Activated naive CD4-positive, alpha-beta T cell treated with anti-CD3 and anti-CD28 coated beads, Interleukin-2, amount 50 U/mL, for 72 hours (primary cell): ENCODE measurements at places on chromosomes 1 and 21. TPM values are rescaled to one million over a fixed set of nuclear protein-coding genes. Genes with fewer than 3 reads are reported as not detected.

DNA sequence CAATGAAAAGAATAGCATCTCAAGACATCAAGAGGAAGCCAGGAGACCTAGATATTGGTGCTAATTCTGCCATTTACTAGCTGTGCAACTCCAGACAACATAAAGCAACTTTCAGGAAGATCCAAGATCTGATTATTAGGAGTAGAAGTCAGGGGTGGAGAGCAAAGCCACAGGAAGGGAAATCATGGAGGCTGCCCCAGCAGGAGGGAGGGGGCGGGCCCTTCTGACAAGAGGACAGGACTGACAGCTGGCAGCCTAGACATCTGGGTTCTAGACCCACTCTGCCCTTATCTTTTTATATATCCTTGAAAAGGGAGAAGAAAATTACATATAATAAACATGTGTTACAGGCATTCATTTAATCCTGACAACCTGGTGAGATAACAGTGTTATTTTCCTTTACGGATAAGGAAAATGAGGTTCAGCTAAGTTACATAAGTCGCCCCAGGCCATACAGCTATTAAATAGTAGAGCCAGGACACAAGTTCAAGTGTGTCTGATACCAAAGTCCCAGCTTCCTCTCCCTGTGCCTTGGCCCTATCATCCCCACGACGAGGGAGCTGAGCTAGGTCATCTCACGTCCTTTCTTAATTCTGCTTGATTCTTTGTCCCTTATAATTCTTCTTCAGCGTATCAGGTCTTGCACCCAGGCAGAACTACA, 46.6 kb downstream of the ARHGEF11 start:
- no peak for DNase-seq

DNA sequence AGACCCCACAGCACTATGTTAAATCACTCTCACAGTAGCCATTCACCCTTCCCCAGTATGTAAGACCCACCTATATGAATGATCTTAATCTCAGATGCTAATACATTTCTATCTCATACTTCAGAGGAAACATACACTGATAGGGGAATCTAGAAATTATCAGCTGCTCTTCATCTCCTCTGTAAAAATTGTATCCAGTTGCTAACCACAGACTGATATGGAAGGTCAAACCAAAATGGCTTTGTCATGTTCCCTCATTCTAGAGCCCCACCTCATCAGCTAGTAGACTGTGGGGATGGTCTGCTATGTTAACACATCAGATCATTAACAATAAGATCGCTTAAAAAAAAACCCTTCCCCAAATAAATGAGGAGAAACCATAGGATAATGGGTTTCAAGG, 71.7 kb downstream of the UBR4 start:
- no peak for DNase-seq

GRCh38 chr1:2845869-2846268, 44.4 kb upstream of the TTC34 start:
- no peak for DNase-seq

DNA sequence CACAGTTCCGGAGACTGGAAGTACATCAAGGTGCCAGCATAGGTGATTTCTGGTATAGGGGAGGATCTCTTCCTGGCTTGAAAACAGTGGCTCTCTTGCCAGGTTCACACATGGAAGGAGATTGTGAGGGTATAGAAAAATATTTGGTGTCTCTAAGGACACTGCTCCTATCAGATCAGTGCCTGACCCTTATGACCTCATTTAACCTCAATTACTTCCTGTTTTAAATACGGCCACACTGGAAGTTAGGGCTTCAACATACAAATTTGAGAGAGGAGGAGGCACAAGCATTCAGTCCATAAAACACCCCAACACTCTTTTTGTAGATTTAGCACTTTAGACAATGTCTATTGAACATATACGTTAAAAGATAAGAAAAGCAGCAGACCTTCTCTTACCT, 37.0 kb downstream of the COL6A1 start:
- no peak for DNase-seq

- DNase-seq, result no peak
Measured at GRCh38 chr1:153245466-153245865, 14.0 kb upstream of the LORICRIN start.

DNA sequence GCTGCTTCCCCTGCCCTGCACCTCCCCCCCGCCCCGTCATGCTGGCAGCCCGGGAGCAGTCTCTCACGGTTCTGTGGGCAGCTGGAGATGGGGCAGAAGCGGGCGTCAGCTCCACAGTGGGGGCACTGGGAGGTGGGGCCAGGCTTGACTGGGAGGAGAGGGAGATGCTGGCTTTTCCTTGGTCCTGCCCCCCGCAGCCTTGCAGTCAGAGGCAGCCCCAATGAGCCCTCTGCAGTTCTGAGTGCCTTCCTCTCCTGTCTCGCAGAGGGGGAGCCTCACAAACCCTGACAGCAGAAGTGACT, 21.7 kb downstream of the ARHGEF10L start:
- DNase-seq, result no peak

- no peak for DNase-seq
Measured at GRCh38 chr21:26106562-26106961, 64.0 kb downstream of the APP start.

DNA sequence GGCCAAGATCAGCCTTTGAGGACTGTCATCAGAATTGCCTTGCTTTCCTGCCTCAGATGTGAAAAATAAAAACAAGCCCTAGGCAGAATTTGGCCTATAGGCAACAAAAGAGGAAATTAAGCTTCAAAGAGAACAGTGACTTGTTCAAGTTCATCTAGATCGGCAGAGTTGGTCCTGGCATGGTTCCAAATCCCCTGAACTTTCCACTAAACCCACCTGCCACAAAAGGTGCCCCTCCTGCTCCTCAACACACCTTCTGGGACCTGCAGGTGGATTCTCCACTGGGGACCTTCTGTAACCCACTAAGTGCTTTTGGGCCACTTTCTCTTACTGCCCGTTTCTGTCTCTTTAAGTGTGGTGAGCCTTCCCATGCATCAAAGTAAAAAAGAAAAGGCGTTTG, 42.5 kb upstream of the LRRN2 start:
- DNase-seq, result no peak

DNA sequence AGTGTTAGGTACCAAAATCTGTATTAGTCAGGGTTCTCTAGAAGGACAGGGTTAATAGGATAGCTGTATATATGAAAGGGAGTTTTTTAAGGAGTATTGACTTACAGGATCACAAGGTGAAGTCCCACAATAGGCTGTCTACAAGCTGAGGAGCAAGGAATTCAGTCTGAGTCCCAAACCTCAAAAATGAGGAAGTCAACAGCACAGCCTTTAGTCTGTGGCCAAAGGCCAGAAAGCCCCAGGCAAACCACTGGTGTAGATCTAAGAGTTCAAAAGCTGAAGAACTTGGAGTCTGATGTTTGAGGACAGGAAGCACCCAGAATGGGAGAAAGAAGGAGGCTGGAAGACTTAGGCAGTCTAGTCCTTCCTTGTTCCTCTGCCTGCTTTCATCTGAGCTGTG, 487.5 kb upstream of the CHRM3 start:
- DNase-seq, result no peak

- no peak for DNase-seq
Measured at GRCh38 chr1:9441451-9442133, 97.7 kb upstream of the SLC25A33 start.

GRCh38 chr1:210328746-210329503, at the start of gene HHAT:
HHAT (plus strand) TSS chr1:210328902; CDS start chr1:210348976, 20,074 bp downstream.
- peak; percentile 66 for DNase-seq

DNA sequence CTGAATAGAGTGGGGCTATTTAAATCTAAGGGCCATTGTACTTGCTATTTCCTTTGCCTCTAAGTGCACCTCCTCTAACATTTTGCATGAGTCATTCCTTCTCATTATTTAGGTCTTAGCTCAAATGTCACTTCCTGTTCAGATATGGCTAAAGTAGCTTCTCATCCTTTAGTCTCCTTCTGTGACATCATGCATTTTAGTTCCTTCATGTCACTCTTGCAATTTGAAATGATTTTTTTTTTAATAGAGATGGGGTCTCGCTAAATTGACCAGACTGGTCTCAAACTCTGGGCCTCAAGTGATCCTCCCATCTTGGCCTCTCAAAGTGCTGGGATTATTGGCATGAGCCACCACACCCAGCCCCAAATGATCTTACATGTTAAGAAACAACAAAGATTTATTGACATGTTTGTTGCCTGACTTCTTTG, 6.6 kb downstream of the TBX19 start:
- DNase-seq, result no peak

- DNase-seq, result no peak
Measured at GRCh38 chr1:16184557-16185303, 27.7 kb downstream of the ARHGEF19 start.

DNA sequence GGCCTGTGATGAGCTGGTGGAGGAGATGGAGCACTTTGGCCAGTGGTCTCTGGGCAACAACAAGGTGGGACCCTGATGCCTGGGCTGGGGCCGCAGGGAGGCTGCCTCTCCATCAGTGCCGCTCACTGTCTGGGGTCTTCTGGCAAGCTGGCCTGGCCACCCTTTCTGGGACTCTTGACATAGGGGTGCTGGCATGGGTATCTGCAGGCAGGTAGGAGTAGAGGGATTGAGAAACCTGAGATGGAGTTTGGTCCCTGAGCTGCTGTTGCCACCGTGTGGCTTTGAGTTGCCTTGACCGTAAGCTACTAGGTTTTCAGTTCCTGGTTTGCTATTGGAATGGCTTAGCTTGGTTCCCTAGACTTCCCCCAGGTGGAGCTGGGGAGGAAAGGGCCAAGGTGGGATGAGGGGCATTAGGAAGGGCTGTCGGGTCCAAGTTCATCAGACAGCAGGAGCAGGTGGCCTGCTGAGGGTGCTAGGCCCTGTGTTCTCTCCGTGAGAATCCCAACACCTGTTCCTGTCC, 13.2 kb upstream of the MFN2 start:
- no peak for DNase-seq

DNA sequence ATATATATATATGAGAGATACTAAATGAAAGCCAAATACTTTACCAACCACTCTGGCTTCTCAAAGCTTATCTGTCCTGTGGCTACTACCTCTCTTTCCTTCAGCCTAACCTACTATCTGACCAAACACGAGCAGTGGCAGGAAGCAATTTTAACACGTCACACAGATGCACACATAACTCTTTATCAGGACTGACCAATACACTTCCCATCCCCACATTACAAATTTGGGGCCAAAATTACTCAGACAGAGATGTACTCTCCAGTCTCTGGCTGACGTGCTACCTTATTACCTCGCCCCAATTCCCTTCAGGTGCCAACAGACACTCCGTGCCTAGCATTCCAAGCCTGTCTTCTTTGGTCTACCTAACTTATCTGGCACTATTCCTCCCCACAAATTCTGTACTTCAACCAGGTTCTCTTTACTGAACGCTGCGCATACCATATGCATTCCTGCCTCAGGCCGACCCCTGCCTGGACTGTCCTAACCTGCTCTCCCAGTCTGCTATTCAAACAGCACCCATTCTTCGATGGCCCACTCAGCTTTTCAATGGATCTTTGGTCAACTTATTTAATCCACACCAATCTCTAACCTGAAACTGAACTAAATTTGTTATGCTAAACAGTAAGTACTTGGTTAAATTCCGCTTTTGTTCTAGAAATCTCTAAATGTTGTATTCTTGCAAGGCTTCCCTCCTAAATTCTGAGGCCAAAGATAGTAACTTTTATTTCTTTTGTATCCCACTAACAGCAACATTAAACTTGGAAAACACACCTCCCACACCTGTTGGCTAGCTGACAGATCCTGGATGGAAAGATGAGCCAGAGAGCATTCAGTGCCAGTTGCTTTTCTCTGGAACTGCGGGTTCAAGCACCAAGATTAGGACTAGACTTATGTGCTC, 27.9 kb downstream of the RERE start:
- no peak for DNase-seq

GRCh38 chr1:71621785-71622184, 541.0 kb upstream of the ZRANB2 start:
- DNase-seq, result no peak

GRCh38 chr1:233459470-233459945, 132.0 kb downstream of the MAP3K21 start:
- DNase-seq, result no peak

- DNase-seq, result no peak
Measured at GRCh38 chr1:212396638-212397037, 18.0 kb downstream of the PACC1 start.

GRCh38 chr1:245378311-245378722, 223.5 kb downstream of the KIF26B start:
- no peak for DNase-seq

DNA sequence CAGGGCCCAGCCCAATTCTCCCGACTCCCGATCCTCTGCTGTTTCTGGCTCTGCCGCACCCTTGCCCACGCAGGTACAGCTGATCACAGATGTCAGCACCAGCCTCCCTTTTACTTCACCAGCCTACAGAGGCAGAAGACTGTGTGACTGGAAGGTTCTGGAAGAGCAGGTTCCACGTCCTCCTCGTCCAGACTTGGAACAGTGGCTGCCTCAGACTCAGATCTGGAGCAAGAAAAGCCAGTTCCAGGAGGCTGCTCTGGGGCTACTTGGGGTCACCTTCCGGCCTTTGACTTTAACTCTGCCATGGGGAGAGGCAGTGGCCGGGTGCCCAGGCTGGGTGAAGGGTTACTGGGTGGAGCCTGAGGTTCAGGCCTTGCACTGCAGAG, 16.1 kb upstream of the KLHDC7A start:
- no peak for DNase-seq

- DNase-seq, result no peak
Measured at GRCh38 chr21:28928578-28929420, 63.9 kb downstream of the LTN1 start.

DNA sequence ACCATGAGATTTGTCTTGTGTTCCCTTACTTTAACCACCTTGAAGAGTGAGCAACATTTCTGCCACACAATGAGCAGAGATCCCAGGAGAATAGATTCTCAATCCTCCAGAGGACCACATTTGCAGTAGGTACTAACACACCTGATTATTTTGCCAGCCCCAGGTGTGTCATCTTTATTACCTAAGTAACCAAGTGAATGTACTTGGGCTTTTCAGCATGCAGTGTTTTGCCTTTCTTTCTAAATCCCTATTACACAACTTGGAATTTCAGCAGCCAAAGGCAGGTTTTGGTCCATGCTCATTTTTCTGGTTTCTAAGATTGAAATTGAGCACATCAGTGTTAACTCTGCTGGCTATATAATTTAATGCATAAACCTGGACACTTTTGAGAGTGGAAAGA, 43.2 kb upstream of the ST6GALNAC5 start:
- no peak for DNase-seq

Gene AUNIP
- total RNA-seq, result 8.6 TPM

Gene ZNF496
- 4.8 TPM for total RNA-seq

Gene CD55
- 55.1 TPM for total RNA-seq

Gene SPATA17
- not detected for total RNA-seq

Gene HSD11B1
- 5.2 TPM for total RNA-seq

Gene METTL18
- 8.8 TPM for total RNA-seq

Gene RGS8
- total RNA-seq, result not detected
